Activated T-cell treated with anti-CD3 and anti-CD28 coated beads, Interleukin-2, amount 50 U/mL, for 48 hours (primary cell): ENCODE measurements at places on chromosomes 4 and X.

GRCh38 chr4:176584031-176584606, 208.6 kb downstream of the VEGFC start:
- DNase-seq = no peak

DNA sequence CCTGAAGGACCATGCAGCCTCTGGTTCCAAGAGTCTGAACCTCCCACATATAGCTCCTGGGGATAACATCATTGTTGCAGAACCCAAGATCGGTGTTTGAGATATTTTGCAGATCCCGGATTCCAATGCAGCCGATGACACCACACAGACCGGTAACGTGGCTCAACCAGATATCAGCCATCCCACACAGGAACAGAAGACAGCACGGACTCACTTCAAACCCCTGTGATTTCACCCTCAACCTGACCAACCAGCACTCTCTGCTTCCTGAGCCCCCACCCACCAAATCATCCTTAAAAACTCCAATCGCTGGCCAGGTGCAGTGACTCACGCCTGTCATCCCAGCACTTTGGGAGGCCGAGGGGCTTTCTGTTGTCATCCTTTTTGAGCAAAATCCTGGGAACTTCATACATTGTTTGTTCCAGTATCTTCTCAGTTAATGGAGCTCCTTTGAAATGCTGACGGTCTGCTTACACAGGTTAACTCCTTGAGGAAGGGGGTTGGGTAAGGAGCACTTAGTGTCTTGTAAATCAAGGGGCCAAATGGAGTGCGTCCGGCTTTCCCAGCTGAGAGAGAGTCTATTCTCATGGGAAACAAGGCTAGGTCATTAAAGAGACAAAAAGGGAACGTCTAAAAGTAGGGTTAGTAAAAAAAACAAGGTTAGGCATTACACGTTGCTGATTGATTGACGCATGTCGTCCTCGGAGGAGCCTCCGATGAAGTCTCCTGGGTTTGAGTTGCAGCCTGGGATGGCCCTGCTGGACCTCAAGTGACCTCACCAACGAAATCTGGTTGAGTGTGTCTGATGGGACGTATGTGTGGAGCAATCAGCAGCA, 230.4 kb downstream of the CRLF2 start:
- no peak for DNase-seq

DNA sequence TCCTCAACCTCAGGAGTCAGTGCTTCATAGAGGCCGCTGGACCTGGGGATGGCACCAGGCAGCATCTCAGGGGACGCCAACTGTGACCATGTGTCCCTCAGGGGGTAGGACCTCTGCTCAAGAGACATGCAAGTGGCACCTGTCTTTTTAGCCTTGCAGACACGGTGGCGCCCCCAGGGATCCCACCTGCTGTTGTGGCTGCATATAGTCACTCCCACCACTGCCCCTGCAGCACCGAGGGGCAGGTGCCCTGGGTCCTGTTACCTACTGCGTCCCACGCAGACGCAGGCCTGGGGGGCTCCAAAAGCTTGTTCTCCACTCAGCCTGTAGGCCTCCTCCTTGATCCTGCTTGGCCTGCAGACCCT, 2.5 kb downstream of the MYL5 start:
- no peak for DNase-seq

- DNase-seq = no peak
Observed at GRCh38 chrX:14903891-14904290, 30.7 kb downstream of the MOSPD2 start.

- no peak for DNase-seq
Observed at GRCh38 chr4:147498031-147498660, 17.2 kb downstream of the EDNRA start.

DNA sequence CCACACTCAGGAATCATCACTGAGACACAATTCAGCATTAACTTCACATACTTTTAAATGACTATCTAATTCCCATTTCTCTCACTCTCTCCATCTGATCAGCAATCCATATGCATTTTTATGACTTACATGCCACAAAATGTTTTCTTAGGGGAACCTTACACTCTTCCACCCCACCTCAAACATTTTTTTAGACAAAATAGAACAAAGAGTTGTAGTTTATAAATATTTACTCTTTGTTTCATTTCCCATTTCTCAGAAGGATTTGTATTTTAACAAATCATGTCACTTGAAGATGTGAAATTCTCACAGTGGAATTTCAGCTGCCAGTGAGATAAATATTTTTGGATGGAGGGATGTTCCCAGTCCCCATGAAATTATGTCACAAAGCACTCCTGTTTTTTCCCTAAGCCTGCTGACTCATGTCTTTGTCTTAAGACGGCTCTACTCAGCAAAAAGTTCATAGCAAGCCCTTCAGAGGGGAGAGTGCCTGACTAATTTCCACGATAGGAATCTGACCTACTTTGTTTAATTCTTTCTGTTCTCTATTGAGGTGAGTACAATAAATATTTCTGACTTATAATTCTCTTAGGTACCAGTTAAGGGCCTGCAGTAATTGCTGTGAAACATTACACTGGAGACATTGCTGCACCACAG, 257.7 kb downstream of the THOC2 start:
- no peak for DNase-seq

DNA sequence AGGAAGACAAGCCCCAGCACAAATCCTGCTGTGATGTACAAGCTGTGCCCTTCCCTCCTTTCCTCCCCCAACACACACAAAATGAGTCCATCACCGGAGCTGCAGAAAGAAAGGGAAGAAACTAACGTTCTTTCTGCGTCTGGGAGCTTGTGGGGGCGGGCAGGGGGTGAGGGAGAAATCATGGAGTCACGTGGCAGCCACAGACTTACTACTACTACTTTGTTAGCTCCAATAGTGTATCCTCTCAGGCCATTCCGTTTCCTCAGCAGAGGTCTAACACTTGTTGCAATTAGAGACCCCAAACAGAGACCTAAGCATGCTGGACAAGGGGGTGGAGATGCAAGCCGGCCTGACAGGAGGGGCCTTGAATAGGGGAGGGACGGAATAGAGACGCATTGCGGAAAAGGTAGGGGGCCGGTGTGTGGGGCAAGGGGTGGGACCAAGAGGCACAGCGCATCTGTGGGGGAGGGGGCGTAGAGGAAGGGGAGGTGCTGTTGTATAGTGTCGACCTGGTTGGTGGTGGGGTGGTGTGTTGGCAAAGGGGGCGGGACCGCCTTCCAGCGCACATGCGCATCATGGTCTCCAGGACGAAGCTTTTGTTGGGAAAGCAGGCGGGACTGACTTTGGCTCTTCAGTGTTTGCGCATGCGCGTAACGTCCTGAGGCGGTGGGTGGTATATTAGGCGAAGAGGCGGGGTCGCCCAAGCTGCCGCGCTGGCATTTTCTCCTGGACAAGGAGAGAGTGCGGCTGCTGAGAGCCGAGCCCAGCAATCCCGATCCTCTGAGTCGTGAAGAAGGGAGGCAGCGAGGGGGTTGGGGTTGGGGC, at the start of gene MAGED1:
TSS of gene MAGED1 (plus strand) at position 703 of the 825 bp plus-strand sequence. CDS start 682 bp downstream, outside the sequence.
- peak; percentile 86 for DNase-seq

GRCh38 chrX:25442499-25442898, 426.7 kb upstream of the ARX start:
- DNase-seq = no peak

GRCh38 chr4:157143369-157143768, 67.4 kb downstream of the GLRB start:
- no peak for DNase-seq

DNA sequence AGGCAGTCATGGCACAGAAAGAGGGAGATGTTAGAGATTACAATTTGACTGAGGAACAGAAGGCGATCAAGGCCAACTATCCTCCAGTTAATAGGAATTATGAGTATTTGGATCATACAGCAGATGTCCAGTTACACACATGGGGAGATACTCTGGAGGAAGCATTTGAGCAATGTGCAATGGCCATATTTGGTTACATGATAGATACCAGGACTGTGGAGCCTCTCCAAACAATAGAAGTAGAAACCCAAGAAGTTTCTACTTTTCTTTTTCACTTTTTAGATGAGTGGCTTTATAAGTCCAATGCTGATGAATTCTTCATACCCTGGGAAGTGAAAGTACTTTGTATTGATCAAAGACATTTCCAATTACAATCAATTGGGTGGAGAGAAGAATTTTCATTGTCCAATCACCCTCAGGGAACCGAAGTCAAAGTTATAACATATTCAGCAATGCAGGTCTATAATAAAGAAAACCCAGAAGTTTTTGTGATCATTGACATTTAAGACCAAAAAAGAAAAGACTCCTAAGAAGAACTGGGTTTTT, 139.1 kb downstream of the MAB21L2 start:
- DNase-seq = no peak
